NCI-H1105 (cell line): ENCODE measurements at places on chromosomes 5 and 9.

- DNase-seq, result no peak
Observed at GRCh38 chr5:167766957-167767356, 524.5 kb upstream of the WWC1 start.

- no peak for DNase-seq
Observed at GRCh38 chr5:160668356-160668755, 183.7 kb downstream of the ATP10B start.

DNA sequence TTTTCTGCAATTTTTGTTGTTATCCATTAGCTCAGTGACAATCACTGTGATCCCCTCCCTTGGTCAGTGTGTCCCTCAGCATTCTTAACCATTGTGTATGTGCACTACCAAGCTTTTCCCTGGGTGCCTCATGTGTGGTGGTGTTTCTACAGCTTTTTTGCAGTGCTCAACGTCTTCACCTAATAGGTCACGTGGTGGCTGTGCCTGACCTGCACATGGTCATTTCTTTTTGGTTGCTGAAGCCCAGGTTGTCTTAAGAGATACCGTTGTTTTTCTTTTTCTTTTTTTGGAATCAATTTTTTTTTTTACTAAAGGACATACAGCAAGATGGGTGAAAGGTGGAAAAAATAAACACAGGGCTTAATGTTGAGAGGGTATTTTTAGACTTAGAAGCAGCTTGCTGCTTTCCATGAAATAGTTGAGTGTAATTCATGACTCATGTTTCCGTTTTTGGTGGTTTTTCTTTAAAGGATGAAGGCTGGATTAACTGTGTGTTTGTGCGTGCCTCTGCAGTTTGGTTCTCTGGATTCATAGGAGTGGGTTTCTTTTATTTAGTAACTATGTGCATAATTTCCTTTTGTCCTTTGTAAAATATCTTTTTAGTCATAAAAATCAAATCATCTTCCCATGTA, 22.2 kb downstream of the SH3GL2 start:
- no peak for DNase-seq

DNA sequence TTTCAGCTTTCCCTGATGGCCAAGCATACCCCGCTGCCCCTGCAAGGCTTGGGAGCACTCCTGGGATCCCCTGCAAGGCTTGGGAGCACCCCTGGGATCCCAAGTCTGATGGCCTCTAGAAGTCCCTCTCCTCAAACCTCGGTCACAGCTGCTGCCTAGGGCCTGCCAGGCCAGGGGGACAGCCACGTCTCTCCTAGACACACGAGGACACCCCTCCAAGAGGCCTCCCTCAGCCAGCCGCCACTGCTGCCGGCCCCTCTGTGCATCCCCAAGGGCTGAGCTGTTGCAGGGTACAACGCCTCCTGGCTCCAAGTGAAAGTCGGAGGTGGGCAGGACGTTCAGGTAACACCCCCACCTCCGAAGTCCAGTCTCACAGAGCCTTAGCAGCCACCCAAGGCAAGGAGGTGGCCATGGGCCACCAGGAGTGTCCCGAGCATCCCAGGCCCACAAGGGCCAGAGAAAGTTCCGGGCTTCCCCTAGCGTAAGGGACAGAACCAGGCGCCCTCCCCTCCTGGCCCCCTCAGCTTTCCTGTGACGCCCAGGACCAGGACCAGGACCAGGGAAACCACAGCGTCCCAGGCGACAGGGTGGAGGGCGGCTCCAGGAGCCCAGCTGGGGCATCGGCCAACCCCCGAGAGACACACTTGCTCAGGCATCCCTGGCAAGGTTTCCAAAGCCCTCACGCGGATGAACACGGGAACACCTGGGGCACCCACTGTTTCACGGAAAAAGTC, 17.3 kb upstream of the SLC12A7 start:
- DNase-seq, result no peak

DNA sequence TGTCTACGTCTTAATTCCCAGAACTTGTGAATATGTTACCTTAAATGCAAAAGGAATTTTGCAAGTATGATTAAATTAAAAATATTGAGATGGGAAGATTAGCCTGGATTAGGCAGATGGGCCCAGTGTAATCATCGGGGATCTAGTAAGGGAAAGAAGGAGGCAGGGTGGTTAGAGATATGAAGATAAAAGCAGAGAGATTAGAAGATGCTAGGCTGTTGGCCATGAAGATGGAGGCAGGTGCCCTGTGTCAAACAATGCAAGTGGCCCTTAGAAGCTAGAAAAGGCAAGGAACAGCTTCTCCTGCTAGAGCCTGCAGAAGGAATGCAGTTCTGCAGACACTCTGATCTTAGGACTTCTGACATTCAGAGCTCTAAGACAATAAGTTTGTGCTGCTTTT, 28.8 kb upstream of the ISOC1 start:
- DNase-seq, result no peak

DNA sequence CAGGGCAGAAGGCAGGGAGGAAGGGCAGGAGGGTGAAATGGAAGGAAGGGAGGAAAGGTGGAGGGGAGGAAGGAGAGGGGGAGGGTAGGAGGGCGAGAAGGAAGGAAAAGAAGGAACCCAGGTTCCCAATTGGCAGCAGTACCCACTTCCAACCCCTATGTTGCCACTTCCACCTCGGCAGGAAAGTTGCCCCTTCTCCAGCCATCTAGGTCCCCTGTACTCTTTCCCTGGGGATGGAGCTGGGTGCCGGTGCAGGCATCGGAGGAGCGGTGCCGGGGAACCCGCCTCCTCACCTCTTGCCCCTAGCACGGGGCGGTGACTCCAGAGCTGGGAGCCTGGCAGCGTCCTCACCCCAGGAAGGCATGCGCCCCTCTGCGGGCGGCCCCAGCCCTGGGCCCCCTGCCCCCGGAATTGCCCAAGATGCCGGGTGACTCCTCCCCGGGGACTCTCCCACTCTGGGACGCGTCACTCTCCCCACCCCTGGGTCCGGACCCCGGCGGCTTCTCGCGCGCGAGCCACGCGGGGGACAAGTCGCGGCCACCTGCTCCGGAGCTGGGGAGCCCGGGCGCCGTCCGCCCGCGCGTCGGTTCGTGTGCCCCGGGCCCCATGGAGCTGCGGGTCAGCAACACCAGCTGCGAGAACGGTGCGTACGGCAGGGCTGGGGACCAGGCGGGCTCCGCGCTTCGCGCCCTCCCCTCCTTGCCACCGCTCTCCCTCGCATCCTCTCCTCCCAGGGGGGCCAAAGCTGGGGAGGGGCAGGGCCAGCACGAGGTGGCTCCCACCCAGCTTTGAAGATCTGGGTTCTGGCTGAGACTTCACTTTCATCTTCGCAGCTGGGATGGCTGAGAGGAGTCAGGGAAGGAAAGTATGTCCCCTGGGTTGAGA, at the start of gene NIPAL4:
Gene NIPAL4, plus strand, starts transcription at position 499 of the 885 bp plus-strand sequence. Its CDS starts 108 bp downstream, at position 607.
- no peak for DNase-seq

GRCh38 chr9:589723-590122, 251.8 kb upstream of the DMRT1 start:
- no peak for DNase-seq

GRCh38 chr5:65623482-65623881, 651 bp downstream of the TRIM23 start:
- no peak for DNase-seq

DNA sequence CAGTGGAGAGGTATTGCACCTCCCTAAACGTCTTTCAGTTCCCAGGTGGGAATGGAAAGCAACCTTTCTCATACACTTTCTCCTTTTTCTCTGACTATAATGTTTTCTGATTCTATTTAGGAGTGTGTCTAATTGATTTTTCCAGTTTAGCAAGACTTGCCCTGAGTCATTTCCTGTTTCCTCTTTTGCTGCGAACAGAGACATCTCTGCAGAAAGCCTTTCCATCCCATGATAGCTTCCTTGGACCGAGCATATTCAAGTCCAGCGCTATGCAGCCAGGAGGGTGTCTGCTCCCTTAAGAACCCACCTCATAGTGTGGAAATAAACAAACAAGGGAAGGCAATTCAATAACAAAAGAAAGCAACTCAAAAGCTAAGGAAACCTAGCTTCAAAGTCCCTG, 60.0 kb upstream of the CDH6 start:
- DNase-seq, result no peak

- no peak for DNase-seq
Observed at GRCh38 chr9:3698531-3698930, 172.7 kb upstream of the RFX3 start.

DNA sequence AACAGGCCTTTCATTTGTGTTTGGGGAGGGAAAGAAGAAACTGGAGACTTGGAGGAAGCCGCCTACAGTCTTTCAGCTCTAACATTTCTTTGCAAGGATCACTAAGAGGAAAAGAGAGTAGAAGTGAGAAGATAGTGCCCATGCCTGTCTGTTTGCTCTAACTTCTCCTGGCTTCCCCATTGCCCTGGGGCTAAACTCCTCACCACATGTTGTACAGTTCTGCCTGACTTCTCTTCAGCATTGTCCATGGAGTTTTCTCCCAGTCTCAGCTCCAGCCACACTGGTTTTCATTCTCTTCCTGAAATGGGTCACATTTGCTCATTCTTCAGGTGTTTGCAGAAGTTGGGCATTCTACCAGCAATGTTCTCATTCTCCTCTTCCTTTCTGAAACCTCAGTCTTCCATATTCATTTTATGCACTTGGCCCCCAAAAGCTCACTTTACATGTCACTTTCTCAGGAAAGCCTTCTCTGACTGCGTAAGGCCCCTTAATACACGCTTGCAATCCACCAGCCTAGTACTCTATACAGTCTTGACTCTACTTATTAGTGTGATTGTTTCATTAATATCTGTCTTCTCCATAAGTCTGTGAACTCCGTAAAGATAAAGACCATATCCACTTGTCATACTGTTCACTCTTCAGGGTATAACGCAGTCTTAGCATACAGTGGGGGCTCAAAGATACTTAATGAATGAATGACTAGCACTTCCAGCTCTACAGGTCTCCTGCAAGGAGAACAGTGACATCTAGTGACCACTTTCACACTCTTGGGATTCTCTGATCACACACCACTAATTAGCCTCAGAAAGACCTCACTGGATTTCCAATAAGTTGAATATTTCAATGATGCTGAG, 40.2 kb upstream of the TRIM32 start:
- DNase-seq, result peak; percentile 20

DNA sequence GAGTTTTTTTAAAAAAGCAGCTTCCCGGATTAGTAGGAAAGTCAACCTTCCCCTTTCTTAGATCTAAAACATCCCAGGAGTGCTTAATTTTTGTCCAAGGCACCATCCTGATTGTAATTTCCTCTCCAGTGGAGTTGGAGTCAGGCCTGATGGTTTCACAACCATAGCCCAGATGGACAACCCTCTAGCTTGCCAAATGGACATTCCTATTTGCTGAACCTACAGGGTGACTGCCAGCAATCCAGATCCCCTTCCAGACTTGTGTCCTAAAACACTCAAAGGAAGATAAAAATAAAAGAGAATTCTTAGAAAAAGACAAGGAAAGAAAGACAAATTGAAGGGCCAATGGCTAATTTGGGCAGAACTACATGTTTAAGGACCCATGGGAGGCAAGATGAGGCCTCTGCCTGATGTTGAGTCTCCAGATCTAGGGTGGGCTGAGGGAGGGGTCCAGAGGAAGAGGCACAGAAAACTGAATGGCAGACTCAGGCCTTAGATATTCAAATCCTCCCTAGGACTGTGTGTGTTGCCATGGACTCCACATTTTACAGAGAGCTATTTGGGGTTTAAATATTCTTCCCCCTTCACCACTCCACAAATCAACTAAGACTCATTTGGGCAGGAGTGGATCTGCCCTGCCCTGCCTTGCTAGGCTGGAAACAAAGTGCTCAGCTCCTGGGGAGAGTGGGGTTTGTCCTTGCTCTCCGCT, 38.5 kb upstream of the SLC44A1 start:
- DNase-seq, result no peak

- DNase-seq, result no peak
Observed at GRCh38 chr9:131714161-131714646, 25.7 kb downstream of the RAPGEF1 start.

GRCh38 chr9:69674716-69675438, 2.7 kb upstream of the APBA1 start:
- DNase-seq, result no peak

DNA sequence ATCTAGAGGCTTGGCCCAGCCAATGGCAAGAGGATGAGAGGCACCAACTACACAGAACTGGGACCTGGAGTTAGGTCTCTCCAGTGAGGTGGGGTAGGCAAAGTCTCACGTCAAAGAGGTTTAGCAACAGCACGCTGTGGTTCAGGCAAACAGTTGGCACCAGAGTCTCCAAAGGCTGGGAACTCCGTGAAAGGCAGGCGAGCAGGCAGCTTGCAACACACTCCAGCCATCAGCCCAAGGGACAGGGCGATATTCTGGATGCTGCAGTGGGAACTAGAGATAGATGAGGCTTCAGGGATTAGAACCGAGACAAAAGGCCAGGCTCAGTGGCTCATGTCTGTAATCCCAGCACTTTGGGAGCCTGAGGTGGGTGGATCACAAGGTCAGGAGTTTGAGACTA, 129.1 kb downstream of the PDZD2 start:
- DNase-seq, result no peak
